Jurkat, Clone E6-1 (cell line): ENCODE measurements at places on chromosomes 7 and 10.

- DNase-seq = no peak
Measured at GRCh38 chr10:55232553-55232952, 431.5 kb upstream of the PCDH15 start.

GRCh38 chr7:68576366-68576765 is 1021.9 kb upstream of the AUTS2 start:
- DNase-seq = no peak

DNA sequence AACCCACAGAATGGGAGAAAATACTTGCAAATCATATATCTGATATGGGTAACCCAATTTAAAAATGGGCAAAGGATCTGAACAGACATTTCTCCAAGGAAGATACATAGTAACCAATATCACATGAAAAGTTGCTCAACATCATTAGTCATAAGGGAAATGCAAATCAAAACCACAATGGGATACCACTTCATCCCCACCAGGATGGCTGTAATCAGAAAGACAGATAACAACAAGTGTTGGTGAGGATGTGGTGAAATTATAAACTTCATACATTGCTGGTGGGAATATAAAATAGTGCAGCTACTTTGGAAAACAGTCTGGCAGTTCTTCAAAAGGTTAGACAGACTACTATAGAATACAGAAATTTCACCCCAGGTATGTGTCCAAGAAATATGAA is 19.3 kb downstream of the AOC1 start:
- DNase-seq = no peak

DNA sequence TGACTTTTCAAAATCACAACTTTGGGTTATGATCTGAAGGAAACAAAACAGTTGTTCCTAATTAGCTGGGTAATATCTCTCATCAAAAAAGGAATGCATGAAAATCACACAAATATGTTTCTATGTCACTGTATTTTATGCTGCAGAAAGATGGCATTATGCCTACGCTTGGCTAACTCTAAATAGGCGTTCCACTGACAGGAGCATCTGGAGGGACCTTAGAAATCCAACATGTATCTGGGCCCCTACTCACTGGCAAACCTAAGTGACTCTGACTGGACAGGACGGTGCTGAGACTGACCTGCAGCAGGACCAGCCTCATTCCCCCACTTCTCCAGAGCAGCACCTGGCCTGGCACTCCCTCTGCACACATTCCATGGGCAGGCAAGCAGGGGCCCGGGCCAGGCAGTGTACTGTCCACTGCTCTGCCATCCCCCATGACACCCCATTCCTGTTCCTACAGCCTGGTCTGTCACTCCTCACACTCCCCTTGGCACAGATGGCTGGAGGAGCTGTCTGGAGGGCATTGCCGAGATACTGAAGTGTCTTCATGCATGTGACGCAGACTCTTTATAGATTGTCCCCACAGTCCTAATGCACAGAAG is 2.6 kb upstream of the MYL7 start:
- DNase-seq = no peak

GRCh38 chr7:128939075-128939860 is 1.5 kb downstream of the IRF5 start:
- no peak for DNase-seq

- DNase-seq = no peak
Measured at GRCh38 chr10:116269619-116270018, 3.4 kb downstream of the GFRA1 start.

GRCh38 chr7:7688310-7688709 is 30.1 kb downstream of the RPA3 start:
- DNase-seq = no peak

GRCh38 chr7:116776610-116777289 is 85.6 kb upstream of the CAPZA2 start:
- no peak for DNase-seq

GRCh38 chr10:32095116-32095733 is 39.0 kb upstream of the KIF5B start:
- no peak for DNase-seq

GRCh38 chr10:123449234-123449962 is 216.8 kb upstream of the GPR26 start:
- DNase-seq = no peak

GRCh38 chr7:32158076-32158475 is 87.9 kb upstream of the PDE1C start:
- no peak for DNase-seq

- DNase-seq = no peak
Measured at GRCh38 chr7:28065308-28065707, 115.3 kb downstream of the JAZF1 start.

- DNase-seq = no peak
Measured at GRCh38 chr10:117734731-117735405, 192.3 kb downstream of the EMX2 start.

DNA sequence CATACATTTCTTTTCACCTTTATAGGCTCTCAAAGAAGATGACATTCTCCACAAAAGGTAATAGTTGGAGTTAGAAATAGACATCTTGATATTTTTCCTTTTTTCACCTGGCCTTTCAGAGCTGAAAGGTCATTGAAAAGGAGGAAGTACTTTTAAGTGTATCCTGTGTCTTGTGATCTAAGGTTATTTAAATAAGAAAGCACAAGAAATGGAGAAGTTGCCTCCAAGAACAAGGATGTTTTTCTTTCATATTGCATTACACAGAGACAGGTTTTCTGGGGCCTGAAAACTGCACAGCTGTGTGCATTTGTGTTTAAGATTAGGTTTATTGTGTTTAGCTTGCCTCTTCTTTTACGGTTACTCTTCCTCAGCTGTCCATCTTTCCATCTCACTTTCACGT is 103.4 kb upstream of the SEMA3D start:
- no peak for DNase-seq

- no peak for DNase-seq
Measured at GRCh38 chr7:42986213-42986612, 54.0 kb downstream of the MRPL32 start.

DNA sequence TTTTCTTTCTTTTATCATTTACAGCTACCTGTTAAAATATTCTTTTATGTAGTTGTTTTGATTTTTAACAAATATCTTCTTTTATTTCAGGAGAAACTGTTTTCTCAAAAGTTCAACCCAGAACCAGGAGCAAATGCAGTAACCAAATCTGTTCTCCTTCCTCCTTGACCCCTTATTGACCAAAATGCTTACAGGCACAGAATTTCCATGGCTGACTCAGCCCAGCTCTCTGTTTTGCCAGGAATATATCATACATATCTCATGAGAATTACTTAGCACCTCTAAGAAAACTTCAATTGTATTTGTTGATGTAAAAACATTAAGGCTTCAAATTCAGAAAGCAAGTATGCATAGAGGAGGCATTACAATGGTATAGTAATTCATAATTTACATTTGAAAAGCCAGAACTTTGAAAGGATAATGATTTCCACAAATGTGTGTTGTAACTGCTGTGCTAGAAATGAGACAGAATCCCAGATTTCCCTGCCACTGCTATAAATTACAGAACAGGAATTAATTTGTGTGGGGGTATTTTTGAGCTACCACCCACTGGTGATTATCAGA is 2.2 kb downstream of the GSAP start:
- DNase-seq = no peak

- DNase-seq = no peak
Measured at GRCh38 chr10:107880185-107880584, 715.7 kb upstream of the SORCS1 start.

DNA sequence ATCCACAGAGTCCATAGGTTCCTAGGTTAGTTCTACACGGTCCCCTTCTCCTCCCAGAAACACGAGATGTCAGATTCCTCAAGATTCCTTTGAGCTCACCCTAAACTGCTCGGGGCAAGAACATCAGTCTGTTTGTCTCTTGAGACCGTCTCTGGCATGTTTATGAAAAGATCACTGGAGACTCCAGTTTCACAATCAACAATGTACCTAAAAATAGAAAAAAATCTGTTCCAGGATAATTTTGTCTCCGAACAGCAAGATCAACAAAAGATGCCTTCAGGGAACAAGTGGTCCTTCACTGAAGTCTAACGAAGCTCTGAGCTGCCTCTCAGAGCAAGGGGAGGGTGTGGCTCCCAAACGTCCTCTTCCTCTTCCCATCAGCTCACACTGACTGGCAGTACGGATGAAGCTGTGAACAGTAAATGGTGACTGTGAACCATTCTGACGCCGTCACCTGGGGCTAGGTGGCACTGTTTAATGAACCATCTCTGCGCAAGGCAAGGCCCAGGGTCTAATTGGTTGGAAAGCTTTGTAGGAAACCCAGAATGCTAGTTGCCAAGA is 156.2 kb upstream of the LYZL1 start:
- no peak for DNase-seq

GRCh38 chr7:131613909-131614308 is 57.5 kb upstream of the PODXL start:
- no peak for DNase-seq

- peak; percentile 21 for DNase-seq
Measured at GRCh38 chr7:85041605-85042216, 145.1 kb downstream of the SEMA3D start.

- DNase-seq = no peak
Measured at GRCh38 chr7:157003756-157004520, 6.5 kb downstream of the MNX1 start.

GRCh38 chr10:123906884-123907652 is 15.5 kb upstream of the CPXM2 start:
- peak; percentile 32 for DNase-seq

DNA sequence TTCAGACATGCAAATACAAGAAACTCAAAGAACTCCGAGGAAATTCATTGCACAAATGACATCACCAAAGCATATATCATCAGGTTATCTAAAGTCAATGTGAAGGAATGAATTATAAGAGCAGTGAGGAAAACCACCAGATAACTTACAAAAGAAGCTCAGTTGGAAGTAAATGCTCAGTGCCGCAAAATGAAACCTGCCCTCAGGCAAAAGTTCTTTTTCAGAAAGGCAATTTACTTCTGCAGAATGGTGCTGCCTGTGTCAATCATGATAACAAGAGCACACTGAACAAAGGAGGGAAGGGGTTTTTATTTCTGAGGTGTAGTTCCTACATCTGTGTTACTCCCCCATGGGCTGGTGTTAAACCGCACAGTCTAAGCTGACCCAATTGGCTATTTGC is 550.6 kb upstream of the SEMA3D start:
- no peak for DNase-seq

DNA sequence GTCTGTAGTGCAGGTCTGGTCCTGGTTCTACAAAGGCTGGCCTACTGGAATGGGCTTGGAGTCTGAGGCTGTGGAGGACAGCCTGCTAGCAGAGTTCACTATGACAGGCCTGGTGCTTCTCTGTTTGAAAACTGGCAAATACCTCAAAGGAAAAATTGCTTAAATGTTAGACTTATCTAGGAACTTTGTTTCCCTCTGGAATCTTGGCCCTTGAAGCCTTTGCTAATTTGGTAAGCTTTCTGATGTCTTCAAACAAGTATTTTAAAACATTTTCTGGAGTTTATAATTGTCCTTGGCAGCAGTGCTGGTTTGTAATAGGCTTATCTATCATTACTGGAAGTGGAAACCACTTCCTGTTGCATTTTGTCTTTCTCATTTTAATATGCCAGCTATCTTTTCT is 139.7 kb downstream of the TMEM26 start:
- DNase-seq = peak; percentile 33

- no peak for DNase-seq
Measured at GRCh38 chr7:81777697-81778096, 7.8 kb upstream of the HGF start.

GRCh38 chr7:148664324-148664723 is 34.4 kb upstream of the CUL1 start:
- no peak for DNase-seq

- DNase-seq = peak; percentile 28
Measured at GRCh38 chr10:115092555-115093285, 445 bp upstream of the ATRNL1 start.

- DNase-seq = no peak
Measured at GRCh38 chr10:11959966-11960365, 82.6 kb downstream of the UPF2 start.

DNA sequence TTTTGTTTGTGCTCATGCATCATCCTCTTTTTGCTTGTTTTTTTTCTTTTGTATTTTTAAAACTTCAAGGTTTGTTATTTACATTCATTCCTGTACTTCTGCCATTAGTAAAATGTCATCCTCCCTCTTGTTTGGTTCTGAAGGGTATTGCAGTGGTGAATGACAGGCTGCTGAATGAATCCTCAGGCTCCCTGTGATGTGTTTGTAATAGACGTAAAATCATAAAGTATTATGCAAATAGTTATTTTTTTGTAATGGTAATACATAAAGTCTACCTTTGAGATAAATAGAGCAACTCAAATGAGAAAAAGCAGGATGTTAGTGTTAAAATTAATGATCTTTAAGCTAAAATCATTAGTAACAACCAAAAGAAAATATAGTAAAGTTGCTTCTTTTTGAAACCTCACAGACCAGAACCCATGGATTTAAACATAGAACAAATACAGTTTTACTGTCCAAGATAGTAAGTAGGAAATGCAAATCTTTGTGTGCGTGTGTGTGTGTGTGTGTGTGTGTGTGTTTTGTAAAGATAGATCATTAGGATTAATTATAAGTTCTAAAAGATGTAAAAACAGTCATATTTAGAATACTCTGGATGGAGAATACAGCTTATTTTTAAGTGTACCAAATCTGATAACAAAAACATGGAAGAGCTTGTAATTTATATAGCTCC is 4.5 kb downstream of the GLCCI1 start:
- DNase-seq = no peak

GRCh38 chr7:29105752-29106668 is 40.3 kb downstream of the CPVL start:
- peak; percentile 60 for DNase-seq

GRCh38 chr7:70703785-70704184 is 428.2 kb upstream of the GALNT17 start:
- DNase-seq = no peak

DNA sequence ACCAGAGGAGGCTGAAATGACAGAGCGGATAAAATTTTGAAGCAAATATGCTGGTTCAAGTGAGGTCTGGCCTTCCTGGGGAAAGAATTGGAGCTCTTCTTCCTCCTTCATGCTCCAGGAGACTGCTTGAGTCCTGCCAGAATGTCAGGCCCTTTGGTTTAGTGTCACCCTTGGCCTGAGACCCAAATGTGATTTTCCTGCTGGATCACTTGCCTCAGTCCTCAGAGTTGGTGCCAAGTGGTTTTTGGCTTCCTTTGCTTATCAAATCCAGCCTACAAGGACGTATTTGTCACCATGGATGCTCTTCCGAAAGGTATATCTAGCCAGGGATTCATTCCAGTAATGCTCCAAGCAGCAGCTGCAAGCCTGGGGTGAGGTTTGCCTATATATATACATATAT is 118.4 kb downstream of the PLPP4 start:
- no peak for DNase-seq

DNA sequence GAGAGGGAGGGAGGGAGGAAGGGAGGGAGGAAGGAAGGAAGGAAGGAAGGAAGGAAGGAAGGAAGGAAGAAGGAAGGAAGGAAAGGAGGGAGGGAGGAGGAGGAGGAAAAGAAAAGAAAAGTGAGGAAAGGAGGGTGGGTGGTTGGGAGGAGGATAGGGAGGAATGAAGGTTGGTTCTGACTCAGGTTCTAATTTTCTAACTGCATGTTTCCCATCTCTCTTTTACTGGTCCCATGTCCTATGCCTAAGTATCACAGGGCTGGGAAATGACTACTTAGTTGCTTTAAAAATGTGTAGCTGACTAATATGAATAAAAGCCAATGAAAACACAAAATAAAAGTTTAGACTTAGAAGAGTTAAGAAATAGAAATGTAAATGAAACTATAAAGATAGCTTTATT is 890.9 kb upstream of the POT1 start:
- DNase-seq = no peak
